ENCODE measurements at places on chromosomes 12 and 14.

DNA sequence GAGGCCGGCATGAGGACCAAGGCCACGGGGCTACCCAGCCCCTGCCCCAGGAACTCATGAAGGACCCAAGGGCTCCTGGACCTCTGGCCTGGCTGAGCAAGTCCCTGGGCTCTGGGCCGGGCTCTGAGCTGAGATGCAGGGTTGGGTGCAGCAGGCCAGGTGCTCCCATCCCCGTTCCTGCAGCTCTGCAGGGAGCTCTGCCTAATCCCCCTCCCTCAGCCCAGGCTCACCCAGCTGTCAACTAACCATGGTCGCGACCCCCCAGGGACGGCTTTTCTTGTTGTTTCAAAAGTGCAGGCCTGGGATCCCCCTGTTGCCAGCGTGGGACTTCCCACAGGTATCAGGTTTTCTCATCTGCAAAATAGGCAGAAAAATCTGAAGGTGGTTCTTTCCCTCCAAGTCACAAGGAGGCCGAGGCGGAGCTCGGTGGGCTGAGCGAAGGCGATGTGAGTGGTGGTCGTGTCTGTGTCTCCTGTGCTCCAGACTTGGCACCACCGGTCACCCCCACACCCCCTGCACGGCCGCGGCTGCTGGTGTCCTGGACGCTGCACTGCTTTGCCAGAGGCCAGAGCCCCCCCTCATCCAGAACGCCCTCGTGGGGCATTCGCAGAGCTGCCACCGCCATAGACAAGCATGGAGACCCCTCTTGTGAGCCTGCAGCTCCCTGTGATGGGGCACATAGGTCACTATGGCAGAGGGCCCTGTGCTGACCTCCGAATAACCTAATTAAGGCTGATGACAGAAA, 22.5 kb upstream of the GALNT9 start:
- DNase-seq, result no peak

- no peak for DNase-seq
Measured at GRCh38 chr12:449203-449602, 10.5 kb upstream of the B4GALNT3 start.

DNA sequence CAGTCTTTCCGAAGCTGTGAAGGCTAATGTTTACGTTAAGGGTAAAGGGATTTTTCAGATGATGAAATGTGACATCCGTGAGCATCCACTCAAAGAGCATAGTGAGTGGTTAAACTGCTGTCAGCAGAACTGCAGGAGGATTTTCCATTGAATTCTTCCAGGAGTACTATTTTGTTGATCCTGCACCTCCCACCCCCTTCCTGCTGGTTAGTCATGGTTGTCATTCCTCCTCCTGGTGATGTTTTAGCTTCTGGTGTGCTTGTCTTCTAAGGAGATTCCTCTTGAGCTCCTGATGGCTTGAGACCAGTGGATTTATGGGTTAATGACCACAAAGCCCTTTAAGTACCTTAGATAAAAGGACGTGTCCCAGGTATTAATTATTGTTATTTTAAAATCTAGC, 2.4 kb upstream of the GPRC5D start:
- DNase-seq, result peak; percentile 25

- DNase-seq, result no peak
Measured at GRCh38 chr12:10241727-10242126, 29.1 kb downstream of the GABARAPL1 start.

DNA sequence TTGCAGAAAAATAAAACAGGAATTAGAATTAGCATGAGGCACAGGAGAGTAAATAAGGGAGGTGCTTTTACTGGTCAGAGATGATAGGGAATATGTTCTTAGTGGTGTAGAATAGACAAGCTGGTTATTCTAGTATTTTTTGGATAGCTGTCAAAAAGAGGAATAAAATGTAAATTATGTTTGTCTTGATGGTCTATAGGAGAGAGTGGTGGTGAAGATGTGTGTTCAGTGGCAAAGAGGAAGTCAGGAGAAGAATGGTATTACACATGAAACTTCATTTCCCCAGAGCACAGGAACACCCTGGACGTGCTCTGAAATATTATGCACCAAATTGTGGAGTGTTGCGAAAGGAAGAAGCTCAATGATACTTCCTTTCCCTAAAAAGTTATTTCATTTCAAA, 27.8 kb downstream of the MUCL1 start:
- DNase-seq, result no peak

- no peak for DNase-seq
Measured at GRCh38 chr12:64332296-64332695, 58.3 kb downstream of the C12orf56 start.

GRCh38 chr12:9198012-9198411, 10.2 kb downstream of the PZP start:
- no peak for DNase-seq

- peak; percentile 94 for DNase-seq
Measured at GRCh38 chr12:119176267-119177055, 2.3 kb upstream of the HSPB8 start.

DNA sequence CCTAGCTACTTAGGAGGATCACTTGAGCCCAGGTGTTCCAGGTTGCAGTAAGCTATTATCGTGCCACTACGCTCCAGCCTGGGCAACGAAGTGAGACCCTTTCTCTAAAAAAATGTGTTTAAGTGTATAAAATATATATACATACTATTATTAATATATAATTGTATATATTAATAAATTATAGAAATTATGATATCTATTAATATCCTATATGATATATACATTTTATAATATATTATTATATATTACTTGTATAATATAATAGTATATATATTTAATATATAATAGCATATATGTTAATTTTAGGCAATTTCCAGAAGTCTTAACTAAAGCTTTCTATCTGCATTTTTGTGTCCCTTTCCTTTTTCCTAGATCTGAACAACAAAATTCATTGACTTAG, 12.3 kb downstream of the ALDH1L2 start:
- DNase-seq, result no peak

- peak; percentile 13 for DNase-seq
Measured at GRCh38 chr12:47549258-47549657, 156.6 kb downstream of the RPAP3 start.

Measured in fibroblast of mammary gland (primary cell).